ENCODE measurements at places on chromosomes 12 and 14.

GRCh38 chr14:61616524-61617185, 78.7 kb upstream of the HIF1A start:
- no peak for DNase-seq

GRCh38 chr12:130014485-130014807, 110.6 kb upstream of the TMEM132D start:
- no peak for DNase-seq

- no peak for DNase-seq
Measured at GRCh38 chr12:132057691-132058090, 86.4 kb downstream of the DDX51 start.

- no peak for DNase-seq
Measured at GRCh38 chr12:14619741-14620501, 52.2 kb upstream of the PLBD1 start.

- no peak for DNase-seq
Measured at GRCh38 chr14:73235531-73236155, 1.7 kb upstream of the PAPLN start.

DNA sequence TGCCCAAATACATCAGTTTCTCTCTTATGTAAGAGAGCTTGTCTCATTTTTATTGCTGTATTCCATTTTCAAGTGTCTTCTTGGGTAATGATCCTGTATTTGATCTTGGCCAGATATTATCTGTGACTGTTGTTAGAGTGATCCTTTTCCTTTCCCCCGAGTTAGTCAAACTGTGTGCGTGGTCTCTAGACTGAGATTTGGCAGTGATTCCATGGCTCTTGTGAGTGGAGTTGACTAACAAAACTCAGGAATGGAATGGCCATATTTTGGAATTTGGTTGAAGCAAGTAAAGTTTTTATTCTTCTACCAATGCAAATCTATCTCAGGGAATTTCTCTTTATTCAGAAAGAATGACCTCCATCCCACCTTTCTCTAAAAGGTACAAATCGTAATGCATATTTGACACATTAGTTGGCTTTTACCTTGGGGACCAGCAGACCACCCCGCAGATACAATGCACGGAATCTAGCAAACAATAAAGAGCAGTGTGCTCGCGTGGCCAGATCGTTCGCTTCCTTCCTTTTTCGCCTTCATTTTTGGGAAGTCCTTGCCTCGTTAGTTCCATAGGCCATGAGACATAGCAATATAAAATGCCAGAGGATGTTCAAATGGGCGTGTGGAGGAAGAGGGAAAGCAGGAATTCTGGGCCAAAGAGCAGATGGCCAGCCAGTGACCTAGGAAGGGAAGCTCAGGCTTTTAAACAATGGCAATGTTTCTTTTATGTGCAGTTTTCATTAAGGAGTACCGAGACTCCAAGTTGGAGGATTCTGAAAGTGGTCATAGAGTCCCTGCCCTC, 24.4 kb downstream of the ETV6 start:
- no peak for DNase-seq

DNA sequence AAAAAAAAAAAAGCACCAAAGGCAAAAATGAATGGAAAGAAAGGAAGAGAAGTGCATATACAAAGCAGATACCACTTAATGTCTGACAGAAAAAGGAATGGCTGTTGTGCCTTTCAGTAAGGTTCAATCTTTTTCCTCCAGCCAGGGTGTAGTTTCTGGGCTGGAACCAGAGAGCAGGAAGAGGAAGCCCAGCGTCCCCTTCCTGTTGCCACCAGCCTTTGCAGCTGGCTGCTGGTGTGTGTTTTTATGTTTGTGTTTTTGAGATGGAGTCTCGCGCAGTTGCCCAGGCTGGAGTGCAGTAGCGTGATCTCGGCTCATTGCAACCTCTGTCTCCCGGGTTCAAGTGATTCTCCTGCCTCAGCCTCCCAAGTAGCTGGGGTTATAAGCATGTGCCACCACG, 64.6 kb upstream of the LTA4H start:
- no peak for DNase-seq

- no peak for DNase-seq
Measured at GRCh38 chr14:58607952-58608317, 29.8 kb upstream of the DACT1 start.

DNA sequence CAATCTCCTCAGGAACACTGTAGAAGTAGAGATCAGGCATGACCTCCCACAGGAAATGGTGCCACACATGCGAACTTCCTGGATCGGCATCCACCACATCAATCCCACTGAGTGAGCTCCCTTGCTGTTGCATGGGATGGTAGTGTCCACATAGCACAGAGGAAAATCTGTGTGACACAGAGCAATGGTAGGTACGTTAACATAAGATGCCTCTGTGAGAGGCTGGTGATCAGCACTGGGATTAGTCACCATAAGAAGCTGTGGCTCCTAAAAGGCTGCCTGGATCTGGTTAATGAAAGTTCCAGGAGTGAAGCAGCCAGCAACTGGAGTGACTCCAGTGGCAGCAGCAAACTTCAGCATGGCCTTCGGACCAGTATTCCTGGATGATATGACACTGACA, 21.8 kb downstream of the WDHD1 start:
- no peak for DNase-seq

- no peak for DNase-seq
Measured at GRCh38 chr12:112140728-112141127, 15.4 kb downstream of the TRAFD1 start.

DNA sequence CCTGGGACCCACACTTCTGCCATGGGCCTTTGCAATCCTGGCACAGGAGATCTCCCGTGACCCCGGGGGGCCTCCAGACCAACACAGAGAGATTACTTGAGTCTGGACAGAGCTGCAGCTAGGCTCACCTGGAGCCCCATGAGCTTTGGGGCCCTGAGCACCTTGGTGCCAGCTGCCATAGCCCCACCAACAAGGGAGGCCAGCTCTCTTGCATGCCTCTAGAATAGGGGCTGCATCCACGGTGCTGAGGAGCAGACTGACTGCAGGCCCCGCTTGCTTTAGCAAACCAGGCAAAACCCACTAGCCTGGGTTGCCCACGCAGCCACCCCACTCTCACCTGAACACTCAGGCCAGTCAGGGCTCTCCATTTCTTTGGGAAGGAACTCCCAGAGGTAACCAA, 3.7 kb upstream of the OR4N2 start:
- no peak for DNase-seq

DNA sequence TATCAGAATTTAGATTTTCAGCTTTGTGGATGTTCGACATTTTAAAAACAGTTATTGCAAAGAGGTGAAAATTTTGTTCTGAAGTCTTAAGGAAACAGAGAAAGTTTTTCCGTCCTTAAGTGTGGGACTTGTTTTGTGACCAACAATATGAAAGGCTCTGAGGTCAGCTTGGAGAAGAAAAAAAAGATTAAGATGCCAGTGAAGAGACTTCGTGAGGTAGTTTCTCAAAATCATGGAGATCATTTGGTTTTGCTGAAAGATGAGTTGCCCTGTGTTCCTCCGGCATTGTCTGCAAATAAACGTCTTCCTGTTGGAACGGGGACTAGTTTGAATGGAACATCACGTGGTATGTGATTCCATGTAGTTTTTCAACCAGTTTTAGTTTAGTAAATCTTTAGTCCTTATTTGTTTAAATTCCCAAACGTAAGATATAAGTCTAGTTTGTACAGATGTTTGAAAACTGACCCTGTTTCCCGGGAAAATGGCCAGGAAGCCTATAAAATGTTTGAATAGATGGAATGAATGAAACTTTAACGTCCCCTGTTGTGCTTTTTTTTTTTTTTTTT, 682 bp downstream of the KIAA0586 start:
- DNase-seq = peak; percentile 41

DNA sequence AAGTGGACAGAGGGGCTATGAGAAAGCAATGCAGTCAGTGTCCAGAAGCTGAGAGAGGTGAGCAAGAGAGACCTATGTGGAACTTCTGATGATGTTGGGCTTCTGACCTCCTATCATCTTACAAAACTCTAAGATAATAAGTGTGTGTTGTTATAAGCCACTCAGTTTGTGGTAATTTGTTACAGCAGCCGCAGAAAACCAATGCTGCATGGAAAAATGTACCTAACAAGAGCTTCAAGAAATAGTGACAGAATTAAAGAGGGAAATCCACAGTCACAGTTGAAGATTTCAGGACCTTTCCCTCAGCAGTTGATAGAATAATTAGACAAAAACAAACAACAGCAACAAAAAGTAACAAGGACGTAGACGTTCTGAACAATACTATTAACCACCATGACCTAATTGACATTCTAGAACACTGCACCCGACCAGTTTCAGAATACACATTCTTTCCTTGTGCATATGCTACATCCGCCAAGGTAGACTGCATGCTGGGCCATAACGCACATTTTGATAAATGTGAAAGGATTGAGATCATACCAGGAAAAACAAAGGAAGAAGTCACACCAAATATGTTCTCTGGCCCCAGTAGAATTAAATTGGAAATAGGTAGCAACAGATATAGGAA, 1.8 kb upstream of the EVL start:
- no peak for DNase-seq

- no peak for DNase-seq
Measured at GRCh38 chr12:97681612-97682504, 219.3 kb downstream of the RMST start.

DNA sequence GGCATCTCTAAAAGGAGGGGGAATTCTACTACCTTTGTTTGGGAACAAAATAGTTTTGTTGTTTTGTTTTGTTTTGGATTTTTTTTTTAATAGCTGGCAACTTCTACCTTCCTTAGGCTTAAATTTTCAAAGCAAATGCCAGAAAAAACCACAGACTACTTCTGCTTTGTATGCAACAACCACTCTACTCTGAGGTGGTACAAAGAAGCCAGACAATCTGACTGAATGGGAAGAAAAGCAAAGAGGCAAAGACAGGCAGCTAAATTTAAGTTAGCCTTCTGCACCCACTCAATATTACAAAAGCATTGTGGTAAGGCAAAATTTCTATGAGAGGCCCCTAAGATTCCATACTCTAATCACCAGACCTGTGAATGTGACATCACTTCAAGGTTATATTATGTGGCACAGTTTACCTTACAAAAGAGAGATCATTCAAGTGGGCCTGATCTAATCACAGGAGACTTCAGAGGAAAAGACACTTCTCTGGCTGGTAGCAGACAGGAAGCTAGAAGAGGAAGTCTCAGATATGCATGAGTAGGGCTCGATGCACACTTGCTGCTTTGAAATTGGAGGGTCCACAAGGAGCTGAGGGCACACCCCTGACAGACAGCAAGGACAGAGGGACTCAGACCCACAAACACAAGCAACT, 566.6 kb downstream of the RPS29 start:
- DNase-seq = no peak

GRCh38 chr12:75848431-75848925, 183.1 kb downstream of the PHLDA1 start:
- DNase-seq = no peak
